ENCODE measurements at places on chromosomes 12 and 14.

GRCh38 chr14:74140374-74140850 lies 55.7 kb downstream of the LIN52 start:
- DNase-seq: no peak

- no peak for DNase-seq
Observed at GRCh38 chr12:126752021-126752420, 1514.9 kb upstream of the TMEM132C start.

GRCh38 chr12:42957136-42957535 lies 367.6 kb upstream of the PRICKLE1 start:
- DNase-seq: no peak

DNA sequence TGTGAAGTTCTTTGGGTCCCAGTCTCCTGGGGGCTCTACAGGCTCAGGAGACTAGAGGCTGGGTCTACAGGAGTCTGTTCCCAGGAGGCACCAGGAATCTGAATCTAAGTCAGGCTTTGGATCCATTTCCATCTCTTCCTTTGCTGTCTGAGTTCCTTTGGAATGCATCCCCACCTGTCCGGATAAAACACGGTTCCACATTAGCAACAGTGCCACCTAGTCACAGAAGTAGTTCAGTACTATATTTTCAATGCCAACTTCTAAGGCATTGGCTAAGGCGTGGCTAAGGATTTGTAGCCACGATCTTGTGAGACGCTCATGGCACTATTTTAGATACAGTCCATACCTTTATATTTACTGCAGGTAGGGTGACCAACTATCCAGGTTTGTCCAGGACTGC lies 15.1 kb downstream of the ZC2HC1C start:
- no peak for DNase-seq

DNA sequence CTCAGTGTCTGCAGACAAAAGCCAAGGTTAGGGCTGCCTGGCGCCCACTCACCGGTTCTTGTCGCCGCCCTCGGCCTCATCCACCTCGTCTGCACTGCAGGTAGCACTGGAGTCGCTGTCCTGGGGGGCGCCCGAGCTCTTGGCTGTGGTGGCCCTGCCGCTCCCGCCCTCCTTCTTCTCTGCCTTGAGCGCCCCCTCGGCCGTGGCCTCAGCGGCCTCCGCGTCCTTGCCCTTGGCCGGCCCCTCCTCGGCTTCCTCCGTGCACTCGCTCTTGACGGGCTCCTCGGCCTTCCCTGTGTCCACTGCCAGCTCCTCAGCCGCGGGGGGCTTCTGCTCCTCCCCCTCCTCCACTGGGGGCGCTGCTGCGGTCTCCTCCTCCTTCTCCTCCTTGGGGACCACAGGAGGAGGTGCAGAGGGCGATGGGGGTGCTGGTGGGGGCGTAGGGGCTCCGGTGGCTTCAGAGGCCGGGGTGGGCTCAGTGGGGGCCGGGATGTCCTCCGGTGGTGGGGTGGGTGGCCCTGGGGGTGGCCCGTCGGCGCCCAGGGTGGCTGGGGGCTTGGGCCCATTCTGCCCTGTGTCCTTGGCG lies 77.2 kb downstream of the RFLNA start:
- DNase-seq: no peak

All from immature natural killer cell (primary cell).